ENCODE measurements at places on chromosomes 13 and 19.

DNA sequence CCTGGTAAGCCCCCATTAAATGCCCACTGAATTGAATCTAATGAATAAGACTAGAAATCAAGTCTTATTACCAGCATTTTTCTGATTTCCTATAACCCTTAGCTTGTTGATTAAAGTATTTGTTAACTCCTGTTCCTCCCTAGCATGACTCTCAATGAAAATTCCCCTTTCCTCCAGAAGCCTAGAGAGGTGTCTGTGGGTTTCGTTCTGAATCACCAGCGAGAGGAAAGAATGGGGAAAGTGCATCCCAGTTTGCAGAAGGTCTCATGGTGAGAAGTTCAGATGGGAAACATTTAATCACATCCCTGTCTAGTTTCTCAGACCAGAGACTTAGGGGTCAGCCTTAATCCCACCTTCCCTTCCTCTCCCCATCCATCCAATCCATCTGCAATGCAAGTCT is 26.9 kb downstream of the POU2F2 start:
- no peak for DNase-seq

DNA sequence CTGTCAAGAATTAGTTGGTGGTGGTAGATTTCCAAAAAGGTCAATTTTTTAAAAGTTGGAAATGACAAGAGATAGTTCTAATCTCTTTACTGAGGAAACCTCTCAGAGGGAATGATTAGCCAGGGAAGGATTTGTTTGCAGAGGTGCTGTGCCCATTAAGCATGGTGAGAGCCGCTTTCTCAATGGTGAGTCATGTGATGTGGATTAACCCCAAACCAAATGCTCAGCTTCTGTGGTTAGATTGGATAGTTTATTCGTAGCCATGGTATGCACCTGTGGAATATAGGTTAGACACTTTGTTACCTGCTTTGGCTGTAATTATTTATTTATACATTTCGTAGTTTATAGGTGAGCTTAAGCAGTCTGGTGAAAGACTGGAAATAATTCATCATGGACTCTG is 7.1 kb downstream of the HNRNPM start:
- DNase-seq, result no peak

GRCh38 chr13:23279321-23279720 is 98.5 kb downstream of the SGCG start:
- no peak for DNase-seq

DNA sequence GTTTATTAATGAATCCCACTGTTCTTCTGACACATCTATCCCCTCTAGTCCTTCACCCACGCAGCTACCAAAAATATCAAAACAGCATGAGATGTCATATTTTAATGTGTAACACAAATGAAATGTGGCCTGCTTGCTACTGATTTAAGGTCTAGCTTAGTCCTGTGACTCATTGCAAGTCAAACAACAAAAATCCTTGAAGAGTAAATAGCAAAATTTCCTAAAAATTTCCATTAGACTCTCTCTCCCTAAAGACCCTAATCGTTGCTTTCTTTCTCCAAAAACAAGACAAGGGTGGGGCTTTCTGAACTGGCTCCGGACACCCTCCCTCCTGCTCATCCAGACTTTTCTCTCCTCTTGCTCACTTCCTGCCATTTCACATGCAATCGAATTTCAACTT is 99.9 kb upstream of the IPO5 start:
- DNase-seq, result peak; percentile 15

GRCh38 chr13:44051918-44052675 is 172.4 kb downstream of the LACC1 start:
- DNase-seq, result no peak

DNA sequence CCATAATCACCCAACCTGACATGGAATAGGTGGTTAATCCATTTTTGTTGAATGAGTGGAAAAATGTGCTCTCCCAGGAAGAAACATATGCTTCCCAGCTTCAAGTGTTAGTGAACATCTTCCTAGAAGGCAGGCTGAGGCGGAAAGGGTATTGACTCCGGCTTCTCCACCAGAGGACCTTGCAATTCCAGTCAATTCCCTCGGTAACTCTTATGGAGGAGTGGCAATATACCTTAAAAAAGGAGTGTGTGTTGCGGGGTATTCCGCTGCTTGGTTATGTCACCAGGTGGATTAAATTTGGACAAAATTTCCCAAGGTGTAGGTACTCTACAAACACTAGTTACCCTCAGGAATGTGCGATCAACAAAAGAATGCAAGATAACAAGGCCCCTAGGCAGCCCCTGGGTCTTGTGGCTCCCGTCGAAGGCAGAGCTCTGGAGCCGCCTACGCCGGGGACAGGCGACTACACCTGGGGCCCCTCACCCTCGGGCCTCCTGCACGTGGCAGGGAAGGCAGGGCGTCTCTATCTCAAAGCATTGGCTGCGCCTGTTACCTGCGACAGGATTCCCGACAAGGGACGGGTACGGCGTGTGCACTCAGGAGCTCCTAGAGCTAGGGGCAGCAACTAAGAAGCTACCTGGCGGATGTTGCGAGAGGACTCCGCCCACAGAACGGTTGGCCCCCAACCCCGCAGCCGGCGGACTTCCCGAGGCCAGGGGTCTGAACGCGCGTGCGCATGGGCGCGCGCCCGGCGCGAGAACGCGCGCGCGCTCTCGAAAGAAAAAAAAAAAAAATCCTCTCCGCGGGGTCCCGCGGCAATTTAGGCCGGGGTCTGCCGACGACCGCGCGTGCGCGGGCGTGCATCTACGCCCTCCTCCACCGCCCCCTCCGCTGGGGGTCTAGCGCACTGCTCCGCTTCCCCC is at the start of gene WDR87:
TSS of gene WDR87 (minus strand) at position 649 of the 923 bp plus-strand sequence. CDS start 8,355 bp downstream, outside the sequence.
- no peak for DNase-seq

DNA sequence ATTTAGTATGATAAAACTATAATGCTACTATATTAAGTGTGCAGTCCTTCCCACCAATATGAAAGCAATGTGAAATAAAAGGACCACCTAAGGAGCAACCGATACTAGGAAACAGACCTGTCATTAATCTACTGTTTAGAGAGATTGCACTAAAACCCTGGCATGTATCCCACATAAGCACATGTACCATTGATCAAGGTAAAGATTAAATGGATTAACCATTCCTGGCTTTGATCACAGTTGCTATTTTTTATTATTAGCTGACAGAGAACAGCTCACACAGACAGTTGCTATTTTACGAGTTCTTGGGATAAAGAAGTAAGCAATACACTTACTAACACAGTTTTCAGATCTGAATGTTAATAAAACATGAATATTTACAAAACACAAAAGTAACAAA is 57.7 kb upstream of the ZDHHC20 start:
- DNase-seq, result no peak

DNA sequence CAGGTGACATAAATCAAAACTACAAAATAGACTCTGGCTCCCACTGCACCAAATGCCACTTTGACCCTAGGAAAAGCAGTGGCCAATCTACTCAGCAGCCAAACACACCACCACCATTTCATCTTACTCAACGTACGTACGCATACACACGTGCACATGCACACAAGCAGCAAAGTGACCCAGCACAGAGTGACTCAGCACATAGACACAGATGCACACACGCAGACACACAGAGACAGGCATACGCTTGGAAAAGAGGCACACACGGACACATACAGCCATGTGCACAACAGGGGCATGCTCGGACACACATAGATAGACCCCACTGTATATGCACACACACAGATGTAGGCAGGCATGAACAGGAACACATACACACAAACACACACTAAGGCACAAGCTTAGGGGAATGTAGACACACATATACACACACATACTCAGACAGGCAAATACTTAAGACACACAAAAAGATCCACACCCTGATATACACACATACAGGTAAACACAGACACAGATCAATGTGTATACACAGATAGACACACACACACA is 37.3 kb downstream of the PEPD start:
- no peak for DNase-seq

DNA sequence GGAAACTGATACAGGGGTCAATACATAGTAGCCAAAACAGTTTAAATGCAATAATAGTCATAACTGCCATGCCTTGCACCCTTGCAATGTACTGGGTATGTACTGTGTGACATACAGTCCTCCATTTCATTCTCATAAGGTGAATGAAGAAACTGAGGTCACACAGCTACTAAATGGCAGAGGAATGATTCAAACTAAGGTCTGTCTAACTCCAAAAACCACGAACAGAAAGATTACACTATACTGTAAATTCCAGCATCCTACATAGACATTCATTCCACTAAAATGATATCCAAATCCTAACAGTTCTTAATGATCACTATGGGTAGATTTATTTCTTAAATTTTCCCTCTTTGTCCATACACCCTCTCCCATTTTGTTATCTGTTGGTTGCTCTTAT is 238.1 kb upstream of the SERP2 start:
- no peak for DNase-seq

DNA sequence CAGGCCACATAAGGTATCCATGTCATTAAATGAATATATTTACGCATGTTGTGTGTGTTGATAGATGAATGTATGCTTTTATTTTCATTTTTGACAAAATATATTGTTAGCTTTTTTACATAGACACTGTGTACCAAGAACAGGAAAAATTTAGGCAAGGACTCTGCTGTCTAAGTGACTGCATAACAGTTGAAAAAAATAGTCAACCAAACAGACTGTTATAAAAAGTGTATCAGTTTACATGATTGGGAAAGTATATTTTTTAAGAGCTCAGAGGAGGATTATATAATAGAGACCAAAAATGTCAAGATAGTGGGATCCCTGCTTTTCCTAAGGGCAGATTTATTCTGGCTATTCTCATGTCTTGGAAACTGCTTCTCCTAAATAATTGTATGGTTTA is 858.0 kb downstream of the SLITRK1 start:
- DNase-seq, result no peak

- no peak for DNase-seq
Measured at GRCh38 chr13:23616228-23616627, 46.0 kb downstream of the TNFRSF19 start.

GRCh38 chr13:79681069-79681468 is 200.1 kb downstream of the NDFIP2 start:
- DNase-seq, result no peak

- DNase-seq, result no peak
Measured at GRCh38 chr13:76917095-76917494, 30.9 kb upstream of the KCTD12 start.

GRCh38 chr13:32426191-32426989 is 1.5 kb downstream of the N4BP2L1 start:
- no peak for DNase-seq

GRCh38 chr13:60311527-60311926 is 85.5 kb upstream of the TDRD3 start:
- no peak for DNase-seq

DNA sequence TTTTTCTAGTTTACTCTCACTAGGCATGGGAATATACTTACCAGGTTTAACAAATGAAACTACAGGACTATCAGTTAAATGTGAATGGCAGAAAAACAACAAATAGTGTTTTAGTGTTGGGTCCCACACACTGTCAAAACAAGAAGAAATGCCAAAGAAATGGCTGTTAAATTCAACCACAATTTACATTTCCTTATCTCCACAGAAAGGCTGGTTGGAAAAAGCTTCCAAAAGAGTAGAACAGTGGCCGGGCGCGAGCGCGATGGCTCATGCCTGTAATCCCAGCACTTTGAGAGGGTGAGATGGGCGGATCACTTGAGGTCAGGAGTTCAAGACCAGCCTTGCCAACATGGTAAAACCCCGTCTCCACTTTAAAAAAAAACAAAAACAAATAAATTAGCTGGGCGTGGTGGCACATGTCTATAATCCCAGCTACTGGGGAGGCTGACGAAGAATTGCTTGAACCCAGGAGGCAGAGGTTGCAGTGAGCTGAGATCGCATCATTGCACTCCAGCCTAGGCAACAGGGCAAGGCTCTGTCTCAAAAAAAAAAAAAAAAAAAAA is 66.5 kb downstream of the SERP2 start:
- DNase-seq, result no peak

DNA sequence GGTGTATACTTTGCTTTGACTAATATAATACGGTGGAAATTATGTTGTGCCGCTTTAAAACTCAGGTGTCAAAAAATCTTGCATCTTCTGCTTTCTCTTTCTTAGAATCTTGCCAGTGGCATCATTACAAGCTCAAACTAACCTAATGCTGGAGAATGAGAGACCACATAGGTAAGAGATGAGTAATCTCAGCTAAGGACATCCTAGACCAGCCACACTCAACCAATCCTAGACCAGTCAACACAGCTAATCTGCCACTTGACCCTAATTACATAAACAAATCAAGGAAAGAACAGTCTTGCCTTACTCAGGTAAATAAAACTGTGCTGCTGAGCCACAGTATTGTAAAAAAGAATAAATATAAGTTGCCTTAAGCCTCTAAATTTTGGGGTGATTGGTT is 1323.9 kb upstream of the SPRY2 start:
- no peak for DNase-seq

DNA sequence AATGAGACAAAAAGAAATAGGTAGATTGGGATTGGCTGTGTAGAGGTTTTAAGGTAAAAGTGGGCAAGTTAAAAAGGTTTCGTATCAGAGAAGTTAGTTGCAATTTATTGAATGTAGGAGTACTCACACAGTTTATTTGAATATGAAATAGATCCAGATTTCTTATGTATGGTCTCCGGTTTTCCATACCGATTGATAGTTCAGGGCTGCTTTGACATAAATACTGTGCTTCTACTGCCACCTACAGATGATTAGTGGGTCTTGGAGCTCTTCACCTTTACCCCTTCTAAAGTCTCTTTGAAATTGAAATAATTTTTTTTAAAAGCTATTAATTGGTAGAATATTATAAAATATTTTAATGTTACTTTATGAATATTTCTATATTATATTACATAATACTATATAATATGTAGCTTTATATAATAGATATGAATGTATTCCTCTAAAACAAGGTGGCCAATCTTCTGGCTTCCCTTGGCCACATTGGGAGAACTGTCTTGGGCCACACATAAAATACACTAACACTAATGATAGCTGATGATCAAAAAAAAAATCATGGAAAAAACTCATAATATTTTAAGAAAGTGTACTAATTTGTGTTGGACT is 7.7 kb upstream of the GPR18 start:
- DNase-seq, result no peak

DNA sequence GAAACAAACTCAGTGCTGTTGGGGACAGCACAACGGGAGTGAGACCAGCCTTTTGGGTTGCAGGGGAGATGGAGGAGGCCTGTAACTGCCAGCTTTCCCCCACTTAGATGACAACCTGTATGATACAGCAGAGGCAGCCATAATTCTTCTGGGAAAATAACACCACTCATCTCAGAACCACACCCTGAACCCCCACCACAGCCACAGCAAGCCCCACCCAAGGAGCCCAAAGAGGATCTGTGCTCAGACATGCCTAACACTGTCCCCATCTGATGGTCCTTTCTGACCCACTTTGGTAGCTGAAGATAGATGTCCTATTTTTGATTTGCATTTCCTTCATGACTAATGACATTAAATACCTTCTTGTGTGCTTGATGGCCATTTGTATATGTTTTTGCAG is 15.4 kb downstream of the LGALS13 start:
- no peak for DNase-seq

- DNase-seq, result no peak
Measured at GRCh38 chr19:34305221-34306083, 51.1 kb downstream of the GARRE1 start.
